Stimulated activated CD4-positive, alpha-beta T cell treated with anti-CD3 and anti-CD28 coated beads, Interleukin-15, amount 100 ng/mL, for 48 hours (primary cell): ENCODE measurements at places on chromosomes 7 and 10.

DNA sequence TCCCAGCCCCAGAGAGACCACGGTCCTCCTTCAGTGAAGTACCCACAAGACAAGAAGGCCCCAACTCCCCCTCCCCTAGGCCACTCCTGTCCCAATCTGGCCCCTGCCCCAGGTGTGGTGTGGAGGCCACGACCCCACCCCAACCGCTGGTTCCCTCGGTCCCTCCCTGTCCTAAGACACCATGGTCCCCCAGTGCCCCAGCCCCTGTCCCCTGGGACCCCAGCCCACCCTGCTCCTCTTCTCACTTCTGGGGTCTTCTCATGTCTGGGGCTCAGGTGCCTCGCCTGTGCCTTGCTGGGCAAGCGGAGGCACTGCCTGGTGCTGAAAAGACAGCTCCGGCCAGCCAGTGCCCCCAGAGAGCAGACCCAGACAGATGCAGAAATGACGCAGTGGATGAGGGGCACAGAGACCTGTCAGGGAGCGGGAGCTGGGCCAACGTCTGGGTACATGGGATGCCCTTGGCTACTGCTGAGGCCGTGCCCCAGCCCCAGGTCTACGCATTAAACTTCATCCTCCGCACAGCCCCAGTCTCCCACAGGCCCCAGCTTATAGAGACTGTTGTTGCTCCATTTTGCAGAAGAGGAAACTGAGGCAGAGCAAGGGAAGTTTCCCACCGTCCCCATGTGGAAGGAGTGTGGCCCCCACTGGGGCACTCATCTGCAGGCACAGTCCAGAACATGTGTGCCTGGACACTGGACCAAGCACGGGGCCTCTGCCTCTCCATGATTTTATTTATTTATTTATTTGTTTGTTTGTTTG, 14.8 kb downstream of the GRIFIN start:
- no peak for DNase-seq

DNA sequence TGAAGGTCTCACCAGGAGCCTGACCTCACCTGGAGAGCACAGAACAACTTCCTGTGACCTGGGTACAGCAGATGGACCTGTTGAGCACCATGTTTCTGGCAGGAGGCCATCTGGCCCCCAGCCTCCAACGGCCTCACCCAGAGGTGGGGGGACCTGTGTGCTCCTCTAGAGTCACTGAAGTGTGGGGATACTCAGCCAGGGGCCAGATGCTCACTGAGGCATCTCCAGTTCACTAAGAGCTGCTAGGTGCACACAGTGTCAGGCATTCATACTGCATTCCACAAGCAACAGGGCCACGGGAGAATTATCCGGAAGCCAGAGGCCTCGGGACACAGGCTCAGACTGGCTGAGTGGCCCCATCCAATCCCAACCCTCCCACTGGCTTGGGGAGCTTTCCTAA, 161.4 kb downstream of the TCERG1L start:
- no peak for DNase-seq

- DNase-seq, result no peak
Measured at GRCh38 chr10:22662733-22663330, 51.5 kb downstream of the PIP4K2A start.

GRCh38 chr7:88217675-88218428, 2.0 kb downstream of the SRI start:
- no peak for DNase-seq

- DNase-seq, result no peak
Measured at GRCh38 chr7:108004220-108005142, 1.5 kb upstream of the LAMB1 start.

DNA sequence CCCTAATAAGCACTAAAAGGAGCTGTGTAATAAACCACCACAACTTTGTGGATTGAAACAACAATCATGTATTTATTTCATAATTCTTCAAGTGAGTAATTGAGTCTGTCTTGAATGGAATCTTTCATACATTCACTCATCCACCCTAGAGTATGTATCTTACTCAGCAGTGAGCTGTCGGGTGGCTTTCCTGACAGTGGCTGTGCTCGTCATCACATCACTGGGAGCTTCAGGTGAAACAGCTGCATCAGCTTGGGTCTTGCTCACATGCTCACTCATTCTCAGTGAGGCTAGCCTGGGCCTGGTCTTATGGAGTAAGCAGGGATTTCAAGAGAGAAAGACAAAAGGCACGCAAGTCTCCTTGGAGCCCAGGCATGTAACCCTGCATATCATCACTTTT, 271.4 kb downstream of the POM121L12 start:
- DNase-seq, result no peak

GRCh38 chr10:82358486-82359099, 483.6 kb downstream of the NRG3 start:
- DNase-seq, result no peak

- DNase-seq, result peak; percentile 3
Measured at GRCh38 chr10:102802920-102803534, 34.2 kb downstream of the CYP17A1 start.

DNA sequence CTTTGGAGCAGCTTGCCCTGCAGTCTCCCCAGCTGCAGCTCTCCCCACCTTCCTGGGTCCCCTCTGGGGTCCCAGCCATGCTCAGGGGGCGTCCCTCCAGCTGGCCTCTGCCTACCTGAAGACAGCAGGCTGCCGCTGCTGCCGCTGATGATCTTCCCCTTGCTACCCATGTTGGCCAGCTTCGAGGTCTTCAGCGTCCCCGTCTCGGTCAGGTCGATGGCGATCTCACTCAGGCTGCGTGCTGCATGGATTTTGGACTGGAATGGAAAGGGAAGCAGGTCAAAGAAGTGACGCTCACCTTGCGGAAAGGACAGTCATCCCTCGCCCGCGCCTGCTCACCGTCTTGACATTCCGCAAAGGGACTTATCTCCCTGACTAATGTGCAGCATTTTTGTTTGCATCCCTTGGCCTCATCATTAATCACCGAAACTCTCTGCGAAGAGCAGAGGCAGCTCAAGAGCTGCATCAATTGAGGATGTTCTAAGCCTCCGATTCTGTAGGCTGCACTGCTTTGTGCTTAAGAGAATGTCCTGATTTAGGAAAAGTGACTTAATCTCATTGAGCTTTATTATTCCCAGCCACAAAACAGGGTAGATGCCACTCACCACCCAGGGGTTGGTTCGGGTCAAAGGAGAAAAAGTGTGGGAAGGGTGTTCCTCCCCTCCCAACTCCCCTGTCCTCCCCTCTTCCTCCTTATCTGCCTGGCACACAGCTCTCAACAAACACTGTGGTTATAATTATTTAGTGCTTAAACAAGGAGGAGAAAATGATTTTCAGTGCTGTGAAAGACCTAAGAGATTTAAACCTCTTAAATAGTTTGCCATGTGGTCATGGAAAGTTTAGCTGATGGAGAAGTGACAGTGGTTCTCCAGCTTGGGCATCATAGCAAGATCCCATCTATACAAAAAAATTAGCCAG, 107.3 kb downstream of the PRPF18 start:
- no peak for DNase-seq

DNA sequence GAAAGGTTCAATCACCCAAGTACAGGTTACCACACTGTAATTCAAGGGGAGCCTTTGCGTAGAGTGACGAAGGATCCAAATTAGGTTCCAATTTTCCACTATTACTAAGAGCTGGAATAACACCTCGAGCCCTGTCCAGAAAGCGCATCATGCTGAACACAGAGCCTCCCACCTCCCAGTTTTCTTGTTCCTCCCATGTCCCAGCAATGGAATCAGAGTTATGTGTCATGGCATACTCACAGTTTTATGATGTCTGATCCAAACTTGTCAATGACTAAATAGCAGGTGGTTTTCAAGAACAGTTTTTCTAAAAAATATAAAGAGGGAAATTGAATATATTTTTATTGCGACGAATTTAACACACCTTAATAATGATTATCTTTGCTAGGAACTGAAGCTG, 50.6 kb downstream of the AOAH start:
- no peak for DNase-seq

DNA sequence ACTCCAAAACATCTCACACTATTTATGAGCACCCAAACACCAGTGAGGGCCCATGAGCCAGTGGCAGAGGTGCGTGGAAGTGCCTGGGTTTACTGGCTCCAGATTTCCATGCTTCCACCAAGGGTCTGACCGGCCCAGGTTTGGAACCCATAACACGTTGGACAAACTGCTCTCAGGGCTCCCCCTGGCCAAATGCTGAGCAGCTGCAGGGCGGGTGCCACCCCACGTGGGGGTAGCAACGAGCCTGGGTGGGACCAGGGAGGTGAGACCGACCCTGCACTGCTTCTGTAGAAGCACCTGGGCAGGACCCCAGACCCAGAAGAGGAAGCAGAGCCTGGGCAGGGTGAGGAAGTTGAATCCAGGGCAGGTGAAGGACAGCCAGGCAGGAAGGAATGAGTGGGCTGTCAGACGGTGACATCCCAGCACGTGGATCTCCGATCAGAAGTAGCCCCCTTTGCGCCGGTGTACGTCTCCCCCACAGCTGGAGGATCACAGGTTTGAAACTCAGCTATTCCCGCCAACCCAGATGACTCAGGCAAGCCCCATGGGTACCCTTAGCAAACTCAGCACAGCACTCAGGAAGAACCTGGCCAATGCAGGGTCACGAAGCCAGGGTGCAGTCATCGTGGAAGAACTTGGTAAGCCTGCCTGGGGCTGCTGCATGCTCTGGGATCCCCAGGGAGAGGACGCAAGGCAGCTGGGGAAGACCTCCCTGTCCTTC, 100.4 kb upstream of the DDC start:
- DNase-seq, result no peak

DNA sequence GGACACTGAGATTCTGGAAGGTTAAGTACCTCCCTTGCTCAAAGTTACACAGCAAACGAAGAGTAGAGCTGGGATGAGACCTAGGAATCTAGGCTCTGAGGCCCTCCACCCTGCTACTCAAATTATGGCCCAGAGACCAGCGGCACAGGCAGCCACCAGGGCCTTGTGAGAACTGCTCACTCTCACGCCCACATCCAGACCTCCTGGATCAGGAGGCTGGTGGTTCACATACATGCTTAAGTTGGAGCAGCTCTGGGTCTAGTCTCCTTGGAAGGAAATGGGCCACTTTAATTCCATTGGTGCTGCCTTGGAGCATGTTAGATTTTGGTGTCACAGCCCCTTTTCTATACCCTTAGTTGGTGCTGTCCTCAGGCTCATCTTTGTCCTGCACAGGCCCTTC, 41.9 kb downstream of the ADRA2A start:
- no peak for DNase-seq

- DNase-seq, result no peak
Measured at GRCh38 chr10:88138319-88138848, 275.0 kb downstream of the PTEN start.

DNA sequence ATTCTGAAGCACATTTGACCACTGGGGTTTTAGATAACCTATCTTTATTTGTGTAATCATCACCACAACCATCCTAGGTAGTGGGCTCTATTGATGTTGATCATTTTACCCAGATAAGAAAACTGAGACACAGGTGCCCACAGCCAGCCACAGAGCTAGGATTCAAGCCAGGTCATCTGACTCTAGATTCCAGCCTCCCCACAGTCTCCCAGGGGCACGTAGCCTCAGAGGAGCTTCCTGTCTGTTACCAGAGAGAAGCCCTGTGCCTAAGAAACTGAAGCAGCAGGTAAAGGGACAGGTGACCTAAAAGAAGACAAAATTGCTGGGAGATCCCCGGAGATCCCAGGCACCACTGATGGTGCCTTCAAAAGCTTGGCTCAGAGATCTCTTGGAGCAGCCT, 55.8 kb downstream of the ALOX5 start:
- DNase-seq, result no peak

- DNase-seq, result peak; percentile 18
Measured at GRCh38 chr7:86469680-86470295, 173.9 kb upstream of the GRM3 start.

GRCh38 chr7:82559193-82559805, 115.7 kb upstream of the CACNA2D1 start:
- no peak for DNase-seq

GRCh38 chr7:39592586-39592985, 26.4 kb downstream of the YAE1 start:
- DNase-seq, result no peak

GRCh38 chr10:78442836-78443550, 409.3 kb downstream of the RPS24 start:
- no peak for DNase-seq

- no peak for DNase-seq
Measured at GRCh38 chr10:103804871-103805270, 50.5 kb downstream of the SH3PXD2A start.

DNA sequence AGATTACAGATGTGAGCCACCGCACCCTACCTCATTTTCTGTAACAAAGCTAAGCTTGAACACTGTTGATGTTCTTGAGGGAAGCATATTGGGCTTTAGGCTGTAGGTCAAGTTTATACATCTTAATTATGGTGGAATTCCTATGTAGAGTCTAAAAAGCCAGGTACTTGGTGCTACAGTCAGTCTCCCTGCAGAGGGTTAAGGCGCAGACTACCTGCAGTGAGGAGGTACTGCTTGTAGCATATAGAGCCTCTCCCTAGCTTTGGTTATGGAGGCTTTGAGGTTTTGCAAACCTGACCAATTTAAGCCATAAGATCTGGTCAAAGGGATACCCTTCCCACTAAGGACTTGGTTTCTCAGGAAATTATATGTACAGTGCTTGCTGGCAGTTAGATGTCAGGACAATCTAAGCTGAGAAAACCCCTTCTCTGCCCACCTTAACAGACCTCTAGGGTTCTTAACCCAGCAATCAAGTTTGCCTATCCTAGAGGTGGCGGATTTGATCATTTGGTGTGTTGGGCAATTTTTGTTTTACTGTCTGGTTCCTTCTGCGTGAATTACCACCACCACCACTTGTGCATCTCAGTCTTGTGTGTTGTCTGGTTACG, 6.0 kb downstream of the PPIA start:
- no peak for DNase-seq

- DNase-seq, result no peak
Measured at GRCh38 chr10:29083096-29083495, 205.8 kb upstream of the LYZL1 start.

- peak; percentile 4 for DNase-seq
Measured at GRCh38 chr7:113086431-113086888, at the start of gene GPR85. GPR85 (minus strand) TSS chr7:113086827; CDS start chr7:113084721, 2,106 bp downstream.

GRCh38 chr7:26159243-26159642, 7.2 kb downstream of the NFE2L3 start:
- DNase-seq, result no peak

- DNase-seq, result no peak
Measured at GRCh38 chr7:155648752-155649339, 4.4 kb downstream of the RBM33 start.

- no peak for DNase-seq
Measured at GRCh38 chr7:27156916-27157701, 634 bp upstream of the HOXA7 start.

GRCh38 chr10:36531621-36532020, 593.8 kb upstream of the ANKRD30A start:
- no peak for DNase-seq

- DNase-seq, result no peak
Measured at GRCh38 chr10:109926825-109927224, 3.5 kb upstream of the XPNPEP1 start.
